ENCODE measurements at places on chromosomes 1 and 21. TPM values are rescaled to one million over a fixed set of nuclear protein-coding genes. Genes with fewer than 3 reads are reported as not detected.

C4BPA gene
- 0.09 TPM for total RNA-seq

HCN3 gene
- total RNA-seq, result 0.76 TPM

GRCh38 chr1:1612104-1612400, 3.2 kb upstream of the MIB2 start:
- no peak for DNase-seq

DNA sequence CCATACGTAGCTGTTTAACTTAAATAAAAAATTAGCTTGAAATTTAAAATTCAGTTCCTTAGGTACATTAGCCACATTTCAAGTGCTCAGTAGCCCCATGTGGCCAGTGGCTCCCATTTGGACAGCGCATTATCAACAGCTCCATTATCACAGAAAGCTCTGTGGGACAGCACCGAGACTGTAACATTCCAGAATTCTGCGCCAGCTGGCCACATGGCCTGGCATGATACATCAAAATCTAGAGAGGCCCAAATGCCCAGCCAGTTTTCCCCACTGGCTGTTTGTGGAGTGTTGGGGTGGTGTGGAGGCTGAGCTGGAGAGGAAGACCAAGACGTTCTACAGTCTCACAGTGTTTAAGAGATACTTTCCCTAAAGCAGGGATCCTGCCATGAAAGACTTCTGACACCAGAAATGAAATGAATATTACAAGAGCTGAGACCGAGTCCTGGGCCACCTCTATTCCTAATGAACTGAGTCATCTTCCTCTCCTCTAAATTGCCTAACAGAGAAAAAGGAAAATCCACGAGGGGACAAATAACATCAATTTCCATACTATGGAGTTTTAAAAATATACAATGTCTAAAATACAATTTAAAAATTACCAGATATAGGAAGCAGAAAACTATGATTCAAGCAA, 27.3 kb upstream of the ACTA1 start:
- DNase-seq, result no peak

GRCh38 chr1:117836069-117836468, 93.4 kb downstream of the GDAP2 start:
- DNase-seq, result no peak

GRCh38 chr1:247115545-247115944, 11.4 kb upstream of the ZNF669 start:
- DNase-seq, result no peak

GRCh38 chr21:14877581-14878228, 187.1 kb downstream of the NRIP1 start:
- no peak for DNase-seq

- no peak for DNase-seq
Measured at GRCh38 chr1:93031711-93032110, 47.4 kb upstream of the MTF2 start.

DNA sequence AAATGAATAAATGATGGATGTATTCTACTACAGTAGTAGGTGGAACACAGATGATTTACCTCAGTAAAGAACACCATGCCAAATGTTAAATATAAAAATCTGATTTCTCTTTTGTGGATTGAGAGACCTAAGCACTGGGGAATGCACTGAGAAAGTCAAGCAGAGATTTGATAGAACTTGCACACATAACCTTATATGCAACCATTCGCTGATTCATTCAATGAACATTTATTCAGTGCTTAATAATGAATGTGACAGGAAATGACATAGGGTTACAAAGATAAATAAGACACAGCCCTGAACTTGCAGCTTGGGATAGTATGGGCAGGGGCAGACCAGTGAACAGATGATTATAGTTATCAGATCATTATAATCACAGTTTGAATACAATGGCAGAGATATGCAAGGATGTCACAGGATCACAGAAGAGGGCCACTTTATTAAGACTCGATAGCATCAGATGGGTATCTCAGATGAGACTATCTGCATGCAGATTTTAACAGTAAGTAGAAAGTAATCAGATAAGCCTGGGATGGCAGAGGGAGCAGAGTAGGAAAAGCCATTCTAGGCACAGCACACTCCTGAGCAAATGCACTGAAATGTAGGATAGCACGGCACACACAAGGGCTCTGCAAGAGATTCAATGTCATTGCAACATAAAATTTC, 169.4 kb downstream of the ASTN1 start:
- no peak for DNase-seq

DNA sequence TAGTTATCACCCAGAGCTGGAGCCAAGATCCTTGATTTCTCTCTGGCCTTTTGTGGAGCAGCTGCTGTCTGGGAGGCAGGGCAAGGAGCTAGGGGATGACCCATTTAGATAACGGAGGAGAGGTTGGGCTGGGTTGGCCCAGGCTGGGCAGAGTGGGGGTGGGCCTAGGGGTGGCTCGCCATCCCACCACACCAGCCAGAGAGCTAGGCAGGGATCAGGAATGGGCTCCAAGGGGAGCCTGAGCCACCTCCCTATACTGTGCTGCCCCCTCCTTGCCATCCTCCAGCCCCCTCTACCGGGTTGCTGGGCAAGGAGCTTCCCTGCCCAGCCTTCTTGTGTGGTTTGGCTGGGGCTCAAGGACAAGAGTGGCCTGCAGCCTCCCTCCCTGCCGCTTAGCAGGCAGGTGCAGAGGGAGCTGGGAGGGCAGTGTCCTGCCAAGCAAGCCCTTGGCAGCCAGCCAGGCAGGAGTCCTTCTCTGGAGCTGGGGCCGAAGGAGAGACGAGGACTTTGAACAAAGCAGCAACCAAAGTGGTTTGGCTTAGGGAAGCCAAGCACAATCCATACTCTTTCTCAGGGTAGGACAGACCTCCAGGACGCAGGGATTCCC, 4.1 kb downstream of the NUAK2 start:
- DNase-seq, result no peak

DNA sequence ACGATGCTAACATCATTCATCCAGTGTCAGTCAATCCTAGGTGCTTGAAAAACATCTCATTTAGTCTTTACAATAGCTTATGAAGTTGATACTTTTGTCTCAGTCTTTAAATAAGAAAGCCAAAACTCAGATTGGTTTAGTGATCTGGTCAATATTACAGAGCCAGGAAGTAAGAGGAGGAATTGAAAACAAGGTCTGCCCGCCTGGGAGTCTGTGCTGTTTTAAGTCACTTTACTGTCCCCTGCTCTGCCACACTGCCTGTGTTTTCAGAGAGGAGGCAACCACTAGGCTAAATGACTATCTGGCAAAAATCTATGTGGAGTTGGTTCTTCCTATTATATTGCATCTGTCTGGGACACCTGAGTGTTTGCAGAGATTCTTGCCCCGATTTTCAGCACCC, 62.3 kb downstream of the ST6GALNAC3 start:
- DNase-seq, result no peak

GRCh38 chr1:197150336-197151005, 4.0 kb upstream of the ASPM start:
- no peak for DNase-seq

DNA sequence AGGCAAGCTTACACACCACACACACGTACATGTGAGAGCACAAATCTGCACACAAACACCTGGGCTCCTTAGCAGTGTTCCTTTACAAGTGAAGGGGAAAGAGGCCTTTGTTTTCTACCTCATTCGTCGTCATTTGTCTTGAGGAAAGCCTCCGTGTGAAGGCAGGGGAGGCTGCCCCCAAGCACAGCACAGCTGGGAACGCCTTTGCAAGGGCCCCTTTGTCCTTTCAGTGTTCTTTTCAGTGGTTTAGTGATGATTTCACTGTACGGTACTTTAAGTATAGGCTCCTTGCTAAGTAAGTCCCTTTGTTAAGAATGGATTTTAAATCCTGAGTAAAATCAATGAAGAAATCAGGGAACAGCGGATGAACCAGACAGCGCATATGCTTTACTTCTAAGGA, 94.1 kb downstream of the PGBD5 start:
- no peak for DNase-seq

GRCh38 chr1:217712925-217713597, 81.9 kb downstream of the SPATA17 start:
- no peak for DNase-seq

DNA sequence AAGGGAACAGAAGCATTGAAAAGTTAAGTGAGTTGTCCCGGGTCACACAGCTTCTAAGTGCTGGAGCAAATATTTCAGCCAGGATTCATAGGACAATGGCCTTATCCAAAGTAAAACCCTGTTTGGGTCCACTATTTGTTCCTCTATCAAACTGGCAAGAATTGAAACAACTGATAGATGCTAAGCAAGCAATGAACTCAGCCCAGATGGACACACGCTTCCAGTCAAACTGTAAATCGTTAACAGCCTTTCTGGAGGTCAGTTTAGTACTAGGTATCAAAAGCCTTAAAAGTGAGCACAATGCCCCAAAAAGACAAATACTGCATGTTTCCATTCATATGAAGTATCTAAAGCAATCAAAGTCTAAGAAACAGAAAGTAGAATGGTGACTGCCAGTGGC, 779 bp upstream of the SVBP start:
- DNase-seq, result no peak
